ENCODE measurements at places on chromosomes 13 and 19.

DNA sequence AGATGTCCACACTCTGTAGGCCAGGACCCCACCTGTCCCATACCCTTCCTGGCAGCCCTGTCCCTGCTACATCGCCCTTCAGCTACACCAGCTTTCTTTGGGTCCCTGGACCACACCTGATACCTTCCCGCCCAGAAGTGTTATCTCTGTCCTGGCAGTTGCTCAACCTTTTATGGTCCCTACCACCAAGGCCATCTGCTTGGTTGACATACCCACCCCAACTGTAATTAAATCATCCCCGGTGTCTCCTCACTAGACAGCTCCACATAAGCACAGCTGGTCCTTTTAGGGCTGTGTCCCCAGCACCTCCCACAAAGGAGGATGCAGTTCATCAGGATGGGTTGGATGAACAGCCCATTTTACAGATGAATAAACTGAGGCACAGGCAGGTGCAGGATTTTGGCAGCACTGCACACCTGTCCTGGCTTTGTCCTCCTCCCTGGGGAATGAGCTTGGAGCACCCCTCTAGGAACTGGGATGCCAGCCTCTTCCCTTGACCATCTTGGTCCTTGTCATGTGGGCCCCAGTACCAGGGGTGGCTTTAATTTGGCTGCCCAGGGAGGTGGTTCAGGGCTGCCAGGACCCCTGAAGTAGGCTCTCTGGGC is 12.9 kb downstream of the NACC1 start:
- no peak for DNase-seq

DNA sequence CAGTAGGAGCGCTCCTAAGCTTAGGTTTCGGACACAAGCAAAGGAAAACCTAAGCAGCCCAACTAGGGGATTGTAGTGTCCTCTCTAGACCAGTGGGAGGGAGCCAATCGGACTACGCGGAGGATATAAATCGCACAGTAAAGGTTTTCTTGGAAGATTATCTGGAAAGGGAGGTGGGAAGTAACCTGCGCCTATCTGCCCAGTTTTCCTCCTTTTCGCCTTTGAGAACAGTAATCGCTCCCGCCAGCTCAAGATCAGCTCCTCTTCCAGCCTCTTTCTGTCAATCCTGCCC is 456 bp upstream of the RAB4B start:
- DNase-seq = no peak

- DNase-seq = peak; percentile 92
Observed at GRCh38 chr19:17841810-17842662, 5.7 kb downstream of the JAK3 start.

DNA sequence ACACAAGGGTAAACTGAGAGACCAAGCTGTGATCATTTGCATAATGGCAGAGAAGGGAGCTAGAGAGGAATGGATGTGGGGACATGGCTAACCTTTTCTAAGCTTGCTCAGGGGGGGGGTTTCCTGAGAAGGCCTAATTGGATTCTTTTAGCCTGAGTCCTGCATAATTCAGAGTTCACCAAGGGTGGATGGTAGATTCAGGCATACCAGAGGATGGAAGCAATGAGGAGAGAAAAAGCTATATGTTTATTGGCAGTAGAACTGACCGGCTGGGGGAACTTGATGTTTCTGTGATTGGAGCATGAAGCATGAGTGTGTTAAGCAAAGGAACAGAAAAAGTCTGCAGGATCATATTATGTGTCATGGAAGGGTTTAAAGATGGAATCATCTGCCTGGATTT is 65.9 kb upstream of the KLF12 start:
- DNase-seq = no peak

DNA sequence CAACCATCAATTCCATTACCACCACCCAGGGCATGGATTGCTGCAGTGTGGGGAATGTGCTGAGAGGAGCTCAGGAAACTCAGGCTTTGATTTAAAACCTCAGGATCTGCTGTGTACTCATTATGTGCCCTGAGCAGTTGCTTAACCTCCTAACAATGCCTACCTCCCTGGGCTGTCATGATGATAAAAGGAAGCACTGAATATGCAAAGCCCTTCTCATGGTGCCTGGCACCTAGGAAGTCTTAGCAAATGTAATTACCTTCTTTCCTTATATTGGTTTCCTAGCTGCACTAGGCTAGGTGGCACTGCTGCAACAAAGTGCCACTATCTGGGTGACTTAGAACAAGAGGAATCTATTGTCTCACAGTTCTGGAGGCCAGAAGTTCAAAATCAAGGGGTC is 62.2 kb downstream of the KCTD12 start:
- no peak for DNase-seq

- DNase-seq = no peak
Observed at GRCh38 chr13:48181482-48182145, 51.4 kb upstream of the ITM2B start.

DNA sequence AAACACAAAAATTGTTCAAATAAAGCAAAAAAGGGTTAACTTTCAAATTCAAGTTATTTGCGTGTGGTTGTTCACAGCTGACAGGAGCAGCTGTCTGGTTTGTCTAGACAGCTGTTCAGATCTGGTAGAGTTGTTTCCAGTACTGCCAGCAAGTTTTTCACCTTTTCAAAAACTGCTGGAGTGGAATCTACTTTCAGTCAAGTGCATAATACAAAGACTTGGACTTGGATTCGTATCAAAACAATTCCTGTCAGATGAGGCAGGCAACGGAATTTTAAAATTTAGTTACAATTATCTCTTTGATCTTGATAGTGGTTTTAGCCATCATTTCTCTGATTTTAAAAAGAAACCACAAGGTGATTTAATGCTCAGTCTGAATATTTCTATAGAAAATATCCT is 51.7 kb upstream of the EEF1AKMT1 start:
- DNase-seq = no peak

DNA sequence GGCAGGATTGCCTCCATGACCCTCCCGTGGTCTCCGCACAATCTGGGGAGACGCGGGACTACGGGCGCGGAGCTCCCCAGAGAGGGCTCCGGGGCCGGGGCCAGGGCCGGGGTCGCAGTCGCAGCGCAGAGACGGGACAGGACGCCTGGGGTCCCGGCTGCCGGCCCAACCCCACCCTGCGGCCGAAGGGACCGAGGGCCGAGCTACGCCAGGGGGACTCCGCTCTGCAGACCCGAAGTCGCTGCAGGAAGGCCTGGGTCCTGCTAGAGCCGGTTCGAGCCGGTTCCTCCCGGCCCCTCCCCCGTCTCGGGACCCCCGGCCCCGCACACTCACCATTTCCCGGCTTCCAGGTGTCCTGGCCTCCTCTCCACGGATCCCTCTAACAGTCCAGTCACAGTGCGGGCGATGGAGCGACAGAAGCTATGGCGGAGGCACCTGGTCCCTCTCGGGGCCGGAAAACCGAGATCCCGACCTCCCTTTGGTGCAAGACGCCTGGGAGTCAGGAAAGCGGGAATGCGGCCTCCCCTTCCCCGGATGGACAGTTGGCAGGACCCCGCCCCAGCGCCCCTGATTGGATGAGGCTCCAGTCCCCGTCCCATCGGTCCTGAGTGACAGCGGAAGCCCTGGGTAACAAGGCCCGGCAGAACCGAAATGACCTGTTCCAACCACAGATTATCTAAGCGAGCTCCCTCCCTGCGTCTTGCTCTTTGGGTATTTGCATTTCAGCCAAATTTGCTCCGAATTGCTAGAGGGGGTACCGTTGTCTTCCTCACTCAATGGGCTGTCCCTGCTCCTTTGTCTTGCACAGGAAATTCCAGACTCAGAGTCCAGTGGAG is at the start of gene ZNF625:
Gene ZNF625, minus strand, starts transcription at position 512 of the 836 bp plus-strand sequence. Its CDS starts 176 bp downstream, at position 336.
- DNase-seq = peak; percentile 80

- no peak for DNase-seq
Observed at GRCh38 chr13:50712881-50713280, 130.6 kb downstream of the DLEU7 start.

GRCh38 chr19:38949580-38950367 is 19.0 kb downstream of the MRPS12 start:
- DNase-seq = peak; percentile 91

DNA sequence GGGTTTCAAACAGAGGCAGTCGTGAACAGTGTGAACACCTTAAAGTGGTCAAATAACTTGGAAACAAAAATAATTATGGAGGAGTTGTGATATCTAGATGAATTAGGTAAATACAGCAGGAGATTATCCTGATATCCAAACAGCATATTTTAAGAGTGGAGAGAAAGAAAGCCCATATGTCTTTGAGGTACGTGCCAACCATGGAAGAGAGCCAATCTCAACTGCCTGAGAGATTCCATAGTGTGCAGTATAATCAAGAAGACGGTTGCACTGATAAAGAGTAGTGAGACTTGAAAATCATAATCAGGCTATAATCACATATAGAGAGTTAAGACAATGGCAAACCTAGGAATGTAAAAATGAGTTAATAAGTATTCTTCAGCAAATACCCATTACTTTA is 472.8 kb upstream of the SLITRK5 start:
- no peak for DNase-seq

- DNase-seq = no peak
Observed at GRCh38 chr13:111171629-111172028, 56.5 kb downstream of the ARHGEF7 start.

DNA sequence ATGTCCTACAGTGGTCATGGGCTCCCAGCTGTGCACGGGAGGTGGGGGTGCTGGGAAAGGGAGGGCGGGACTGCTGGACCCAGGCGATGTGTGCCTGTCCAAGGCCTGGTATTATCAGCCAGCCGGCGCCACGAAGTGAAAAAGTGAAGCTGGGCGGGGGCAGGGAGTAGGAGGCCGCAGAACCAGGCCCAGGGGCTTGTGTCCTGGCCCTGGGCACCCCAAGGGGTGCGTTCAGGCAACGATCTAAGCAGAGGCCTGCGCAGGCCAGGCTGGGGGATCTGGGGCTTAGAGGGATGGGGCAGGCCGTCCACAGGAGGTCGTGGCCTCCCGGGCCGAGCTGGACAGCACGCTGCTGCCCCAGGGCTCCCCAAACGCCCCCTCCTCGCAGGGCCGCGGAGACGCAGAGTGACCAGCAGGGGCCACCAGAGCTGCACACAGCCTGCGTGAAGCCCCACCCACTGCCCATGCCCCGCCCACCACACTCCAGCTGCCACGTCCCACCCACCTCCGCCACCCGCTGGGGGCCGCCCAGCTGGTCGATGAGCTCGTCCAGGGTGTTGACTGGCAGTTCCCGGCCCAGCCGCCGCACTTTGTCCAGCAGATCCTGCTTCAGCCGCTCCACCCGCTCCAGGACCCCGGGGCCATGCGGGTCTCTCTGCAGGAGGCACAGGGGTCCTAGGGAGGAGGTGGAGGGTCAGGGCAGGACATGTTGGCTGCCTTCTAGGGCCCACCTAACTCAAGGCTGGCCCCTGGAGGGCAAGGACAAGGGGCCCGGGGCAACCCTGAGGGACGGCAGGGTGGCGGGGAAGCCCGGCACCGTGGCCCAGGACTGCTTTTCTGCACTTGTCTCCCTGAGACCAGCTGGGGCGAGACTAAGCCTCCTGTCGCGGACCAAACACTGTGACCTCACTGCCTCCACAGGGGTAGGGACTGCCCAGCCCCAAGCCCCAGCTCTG is 9.5 kb downstream of the GPX4 start:
- DNase-seq = peak; percentile 96

DNA sequence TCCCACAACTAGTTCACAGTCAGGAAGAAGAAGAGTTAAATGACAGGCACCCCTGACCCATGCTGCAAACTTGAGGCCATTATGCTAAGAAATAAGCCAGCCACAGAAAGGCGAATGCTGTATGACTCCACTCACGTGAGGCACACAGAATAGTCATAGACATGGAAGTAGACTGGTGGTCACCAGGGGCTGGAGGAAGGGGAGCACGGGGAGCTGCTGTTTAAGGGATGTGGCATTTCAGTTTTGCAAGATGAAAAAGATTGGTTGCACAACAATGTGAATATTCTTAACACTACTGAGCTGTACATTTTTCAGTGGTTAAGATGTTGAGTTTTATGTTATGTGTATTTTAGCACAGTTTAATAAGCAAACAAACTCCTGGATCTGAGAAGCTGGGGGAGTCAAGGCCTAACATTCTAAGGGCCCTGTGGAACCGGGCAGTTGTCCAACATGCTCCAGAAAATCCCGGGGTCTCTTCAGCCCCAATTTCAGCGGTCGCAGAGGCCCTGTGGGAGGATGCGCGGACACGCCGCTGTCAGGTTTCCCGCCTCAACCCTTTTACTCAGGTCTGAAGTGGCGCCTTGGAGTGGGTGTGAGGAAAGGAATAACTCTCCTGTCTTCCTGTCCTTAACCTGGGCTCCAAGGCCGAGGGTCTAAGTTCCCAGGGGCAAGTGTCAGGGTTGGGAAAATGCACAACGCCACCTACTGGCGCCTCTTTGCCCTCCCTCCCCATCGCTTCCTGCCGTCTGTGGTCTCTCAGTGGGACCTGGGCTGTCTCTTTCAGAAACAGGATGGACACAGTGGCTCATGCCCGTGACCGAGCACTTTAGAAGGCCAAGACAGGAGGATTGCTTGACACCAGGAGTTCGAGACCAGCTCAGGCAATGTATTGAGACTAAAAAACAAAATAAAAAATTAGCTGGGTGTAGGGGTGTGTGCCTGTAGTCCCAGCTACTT is 4.4 kb upstream of the TMEM272 start:
- DNase-seq = no peak

- DNase-seq = no peak
Observed at GRCh38 chr13:60857698-60858097, 460.7 kb downstream of the TDRD3 start.

- peak; percentile 75 for DNase-seq
Observed at GRCh38 chr13:44199627-44200207, 173.9 kb upstream of the SERP2 start.

DNA sequence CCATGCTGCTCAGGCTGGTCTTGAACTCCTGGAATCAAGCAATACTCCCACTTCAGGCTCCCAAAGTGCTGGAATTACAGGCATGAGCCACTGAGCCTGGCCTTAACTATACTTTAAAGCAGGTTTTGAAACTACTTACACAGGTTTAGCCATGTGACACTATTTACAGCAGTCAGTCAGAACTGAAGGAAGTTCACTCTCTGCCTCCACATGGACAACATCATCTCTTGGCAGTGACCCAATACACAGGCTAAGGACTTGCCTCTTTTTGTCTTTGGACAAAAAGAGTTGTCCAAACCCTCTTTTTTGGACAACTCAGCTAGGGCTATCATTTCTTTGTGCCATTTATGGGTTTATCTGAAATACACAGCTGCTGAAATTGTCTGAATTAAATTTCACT is 89.0 kb upstream of the CLDN10 start:
- DNase-seq = no peak

GRCh38 chr13:112074139-112074865 is 7.4 kb downstream of the SOX1 start:
- no peak for DNase-seq

GRCh38 chr13:108968566-108968965 is 339.2 kb downstream of the MYO16 start:
- DNase-seq = no peak
